ENCODE measurements at places on chromosomes 1 and 21. TPM values are rescaled to one million over a fixed set of nuclear protein-coding genes. Genes with fewer than 3 reads are reported as not detected.

KPRP gene
- total RNA-seq, result not detected

CACNA1S gene
- total RNA-seq, result not detected

DIO1 gene
- total RNA-seq, result not detected

PLEKHN1 gene
- total RNA-seq, result 6.3 TPM

HSD3B1 gene
- not detected for total RNA-seq

SPRR2E gene
- total RNA-seq, result not detected

ZBTB8B gene
- total RNA-seq, result not detected

Measured in A549 treated with Mapracorat at 1 μM for 4 hours (cell line).